ENCODE measurements at places on chromosomes 7 and 10. TPM values are rescaled to one million over a fixed set of nuclear protein-coding genes. Genes with fewer than 3 reads are reported as not detected.

- DNase-seq = no peak
These were observed 39.2 kb downstream of the WBP1L start for GRCh38 chr10:102782673-102783551.

DNA sequence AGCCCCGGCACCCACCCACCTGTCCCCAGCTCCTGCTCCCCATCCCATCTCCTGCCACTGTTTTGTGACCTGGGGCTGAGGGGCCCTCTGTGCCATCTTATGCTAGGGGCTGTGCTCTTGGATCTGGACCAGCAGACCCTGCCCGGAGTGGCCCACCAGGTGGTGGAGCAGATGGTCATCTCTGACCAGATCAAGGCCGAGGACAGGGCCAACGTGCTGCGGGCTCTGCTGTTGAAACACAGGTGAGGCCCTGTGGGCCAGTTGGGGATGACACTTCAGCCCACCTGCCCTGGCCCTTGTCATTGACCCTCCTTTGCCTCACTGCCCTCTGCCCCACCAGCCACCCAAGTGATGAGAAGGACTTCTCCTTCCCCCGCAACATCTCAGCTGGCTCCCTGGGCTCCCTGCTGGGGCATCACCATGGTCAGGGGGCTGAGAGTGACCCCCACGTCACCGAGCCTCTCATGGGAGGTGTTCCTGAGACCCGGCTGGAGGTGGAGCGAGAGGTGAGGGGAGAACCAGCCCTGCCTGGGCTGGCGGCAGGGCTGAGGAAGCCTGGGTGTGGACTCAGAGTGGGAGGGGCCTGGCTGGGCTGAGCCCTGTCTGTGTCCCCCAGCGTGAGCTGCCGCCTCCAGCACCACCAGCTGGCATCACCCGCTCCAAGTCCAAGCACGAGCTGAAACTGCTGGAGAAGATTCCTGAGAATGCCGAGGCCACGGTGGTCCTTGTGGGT lies 10.6 kb downstream of the FASTK start:
- no peak for DNase-seq

DNA sequence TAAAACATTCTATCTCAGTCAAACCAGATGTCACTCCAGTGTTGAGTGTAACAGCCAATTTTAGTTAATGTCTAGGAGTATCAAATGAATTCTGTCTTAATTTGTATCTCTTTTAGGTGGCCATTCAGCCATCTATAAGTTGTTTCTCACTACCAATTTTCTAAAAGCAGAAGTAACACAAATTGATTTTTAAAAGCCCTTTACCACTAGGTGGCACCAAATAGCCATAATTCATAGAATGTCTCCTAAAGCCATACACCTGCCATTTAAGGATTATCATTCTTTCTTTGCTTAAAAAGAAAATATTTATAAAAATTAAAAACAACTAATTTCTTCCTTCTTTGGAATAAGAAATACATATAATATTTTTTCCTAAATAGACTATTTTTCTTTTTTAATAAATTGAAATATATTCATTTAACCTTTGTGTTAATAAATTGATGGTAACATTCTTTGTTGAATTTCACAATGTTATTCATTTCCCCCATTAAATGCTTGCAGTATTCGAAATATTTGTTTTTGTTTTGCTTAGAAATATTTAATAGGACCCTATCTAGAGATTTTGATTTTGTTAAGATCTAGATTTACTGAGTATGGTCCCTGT lies 107.8 kb upstream of the PPP1R3A start:
- no peak for DNase-seq

DNA sequence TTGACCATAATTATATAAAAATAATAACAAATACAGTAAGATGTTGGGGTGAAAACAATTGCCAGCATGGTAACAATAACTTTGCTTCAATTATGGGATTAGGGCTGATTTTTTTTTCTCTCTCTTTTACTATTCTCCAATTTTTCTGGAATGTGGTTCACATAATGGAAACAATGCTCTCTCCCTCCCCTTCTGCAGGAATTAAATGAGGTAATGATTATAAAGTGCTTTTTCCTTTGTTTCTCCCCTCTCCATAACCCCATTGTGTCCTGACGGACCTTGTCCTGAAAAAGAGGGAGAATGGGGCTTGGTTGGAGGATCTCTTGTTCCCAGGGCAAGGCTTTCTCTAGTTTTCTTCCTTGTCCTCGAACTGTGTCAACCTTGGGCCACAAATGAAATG lies 234.0 kb upstream of the ZNF32 start:
- DNase-seq = no peak

- peak; percentile 91 for DNase-seq
These were observed 984 bp downstream of the SMURF1 start for GRCh38 chr7:99142727-99143520.

DNA sequence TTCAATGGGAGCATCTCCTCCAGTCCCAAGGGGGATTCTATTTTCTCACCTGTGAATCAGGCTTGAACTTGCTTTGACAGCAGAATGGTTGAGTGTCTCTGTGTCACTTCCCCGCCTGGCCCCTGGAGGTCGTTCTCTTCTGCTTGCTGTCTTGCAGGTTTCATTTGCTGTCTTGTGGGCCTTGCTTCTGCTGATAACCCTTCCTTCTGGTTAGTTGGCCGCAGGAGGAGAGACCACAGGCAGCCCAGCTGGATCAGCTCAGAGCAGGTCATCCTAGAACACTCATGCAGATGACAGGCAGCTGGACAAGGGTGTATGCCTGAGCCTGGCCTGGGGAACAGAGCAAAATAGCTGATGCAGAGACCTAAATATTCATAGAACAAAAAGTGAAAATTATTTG lies 344.2 kb upstream of the ADARB2 start:
- no peak for DNase-seq

DNA sequence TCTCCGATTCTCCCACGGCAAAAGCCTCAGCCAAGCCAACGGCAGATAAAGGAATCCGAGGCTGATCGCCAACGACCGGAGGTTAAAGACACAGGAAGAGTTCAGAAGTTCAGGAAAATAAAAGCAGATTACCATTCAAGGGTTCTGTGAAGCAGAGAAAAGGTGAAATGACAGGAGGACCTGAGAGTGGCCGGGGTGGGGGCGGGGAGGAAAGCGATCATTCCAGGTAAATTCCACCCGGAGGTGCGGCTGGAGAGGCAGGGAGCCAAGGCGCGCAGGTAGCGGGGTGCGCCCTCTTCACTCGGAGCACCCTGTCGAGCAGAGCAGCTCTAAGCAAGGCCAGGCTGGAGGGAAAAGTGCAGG lies 35.3 kb upstream of the SEPHS1 start:
- no peak for DNase-seq

- DNase-seq = no peak
These were observed 45.6 kb upstream of the SCIN start for GRCh38 chr7:12524794-12525386.

- no peak for DNase-seq
These were observed 611 bp upstream of the COPS6 start for GRCh38 chr7:100088095-100088620.

- no peak for DNase-seq
These were observed 10.1 kb upstream of the SLC29A3 start for GRCh38 chr10:71308985-71309384.

Gene BTBD16
- total RNA-seq = not detected

Gene GDF2
- total RNA-seq = not detected

Gene DPYSL4
- 3.9 TPM for total RNA-seq

Gene ZNF488
- not detected for total RNA-seq

All from T-cell (primary cell).